ENCODE measurements at places on chromosomes 1 and 21. TPM values are rescaled to one million over a fixed set of nuclear protein-coding genes. Genes with fewer than 3 reads are reported as not detected.

DNA sequence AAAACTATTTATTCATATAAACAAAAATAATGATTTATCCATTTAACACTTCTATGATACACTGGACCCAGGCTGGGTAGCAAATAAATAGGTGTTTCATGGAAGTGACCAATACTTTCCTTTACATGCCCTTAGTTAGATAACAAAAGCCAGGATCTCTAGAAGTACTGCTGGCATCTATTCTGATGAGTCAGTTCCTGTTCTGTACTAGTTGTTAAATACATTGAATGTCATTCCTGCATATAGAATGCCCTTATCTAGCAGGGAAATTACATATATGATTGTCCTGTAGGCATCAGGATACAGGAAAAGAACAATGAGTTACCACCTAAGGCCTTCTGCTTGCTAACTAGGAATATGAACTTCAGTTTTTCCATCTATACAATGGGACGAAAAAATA lies 130.8 kb downstream of the HFM1 start:
- no peak for DNase-seq
- no peak overlapping the region for H3K27ac ChIP-seq
- H3K36me3 ChIP-seq: no peaks in the 10 kb centered on the region
- no peaks in the 10 kb centered on the region for H3K4me1 ChIP-seq
- no peak overlapping the region for H3K4me3 ChIP-seq
- peaks cover 16% of the 10 kb centered on the region for H3K27me3 ChIP-seq

USH2A gene
- not detected for total RNA-seq

INPP5B gene
- 23.8 TPM for total RNA-seq

GRCh38 chr1:156461781-156462647 lies 38.6 kb downstream of the MEF2D start:
- H3K4me3 ChIP-seq: no peak overlapping the region
- no peaks in the 10 kb centered on the region for H3K27me3 ChIP-seq
- DNase-seq: no peak
- H3K36me3 ChIP-seq: peaks cover 14% of the 10 kb centered on the region
- peaks cover 10% of the 10 kb centered on the region for H3K4me1 ChIP-seq

AGBL4 gene
- total RNA-seq: not detected

GRCh38 chr1:178725466-178726086 lies 532 bp downstream of the RALGPS2 start:
- H3K36me3 ChIP-seq: no peaks in the 10 kb centered on the region
- peak; percentile 77 for DNase-seq
- H3K27me3 ChIP-seq: peaks cover 15% of the 10 kb centered on the region
- H3K4me3 ChIP-seq: peak overlapping the region; percentile 86

CAPZB gene
- 291 TPM for total RNA-seq

MX2 gene
- total RNA-seq: 11.5 TPM

TFF2 gene
- total RNA-seq: not detected

SYPL2 gene
- not detected for total RNA-seq

DNA sequence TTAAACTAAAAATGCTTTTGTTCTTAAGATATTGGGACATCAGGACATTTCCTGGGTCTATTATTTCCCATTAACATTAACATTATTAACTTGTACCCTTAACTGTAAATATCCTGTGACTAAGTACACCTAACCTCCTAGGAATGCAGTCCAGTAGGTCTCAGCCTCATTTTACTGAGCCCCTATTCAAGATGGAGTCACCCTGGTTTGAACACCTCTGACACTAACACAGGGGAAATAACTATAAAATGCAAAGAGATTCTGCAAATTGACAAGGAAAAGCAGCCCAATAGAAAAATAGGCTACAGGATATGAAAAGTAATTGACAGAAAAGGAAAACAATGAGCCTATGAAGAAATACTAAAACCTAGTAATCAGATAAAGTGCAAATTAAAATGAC lies 11.6 kb upstream of the NCMAP start:
- peaks cover 35% of the 10 kb centered on the region for H3K4me1 ChIP-seq
- peaks cover 3% of the 10 kb centered on the region for H3K36me3 ChIP-seq
- DNase-seq: no peak
- peaks cover 16% of the 10 kb centered on the region for H3K27me3 ChIP-seq

DNA sequence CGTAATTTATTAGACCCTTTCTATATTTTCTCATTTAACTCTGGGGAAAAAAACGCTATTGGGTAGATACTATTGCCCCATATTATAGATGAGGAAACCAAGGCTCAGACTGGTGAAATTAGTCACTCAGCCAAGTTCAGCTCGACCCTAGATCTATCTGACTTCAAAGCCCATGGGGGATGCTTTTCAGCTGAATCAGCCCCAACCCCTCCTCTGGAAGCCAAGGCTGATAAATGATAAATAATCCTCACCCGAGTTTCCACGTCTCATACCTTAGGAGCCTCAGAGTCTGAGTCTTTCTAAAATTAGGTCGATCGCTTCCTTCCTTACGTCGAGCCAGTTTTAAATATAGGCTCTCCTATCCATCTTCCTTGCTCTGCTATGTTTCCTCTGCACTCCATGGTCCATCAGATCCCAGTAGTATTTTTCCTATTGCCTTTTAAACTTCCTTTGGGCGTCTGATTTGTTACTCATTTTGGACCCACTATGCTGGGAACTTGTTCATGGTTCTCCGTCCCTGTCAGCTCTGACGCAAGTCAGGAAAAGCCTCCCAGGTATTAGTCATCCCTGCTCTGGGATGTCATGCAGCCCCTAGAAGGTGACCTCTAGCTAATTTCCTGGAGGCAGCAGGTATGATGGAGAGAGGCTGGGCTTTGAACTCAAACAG lies 122.8 kb downstream of the PLPP3 start:
- H3K4me3 ChIP-seq: no peak overlapping the region
- H3K27me3 ChIP-seq: no peaks in the 10 kb centered on the region
- no peaks in the 10 kb centered on the region for H3K36me3 ChIP-seq
- H3K4me1 ChIP-seq: no peaks in the 10 kb centered on the region

DNA sequence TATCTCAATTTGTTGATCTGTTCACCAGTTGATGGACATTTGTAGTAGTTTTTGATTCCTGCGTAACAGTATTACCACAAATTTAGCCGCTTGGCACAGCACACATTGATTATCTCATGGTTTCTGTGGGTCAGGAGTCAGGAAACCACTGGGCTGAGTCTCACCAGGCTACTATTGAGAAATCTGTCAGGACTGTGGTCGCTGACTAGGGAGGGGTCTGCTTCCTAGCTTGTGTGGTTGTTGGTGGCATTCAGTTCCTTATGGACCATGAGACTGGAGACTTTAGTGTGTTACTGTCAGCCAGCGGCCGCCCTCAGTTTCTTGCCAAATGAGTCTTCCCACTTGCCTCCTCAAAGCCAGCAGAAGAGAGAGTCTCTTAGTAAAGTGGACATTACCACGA lies 9.8 kb downstream of the PEX14 start:
- H3K4me1 ChIP-seq: peaks cover 7% of the 10 kb centered on the region
- no peaks in the 10 kb centered on the region for H3K27me3 ChIP-seq
- DNase-seq: no peak
- H3K4me3 ChIP-seq: no peak overlapping the region
- peaks cover 14% of the 10 kb centered on the region for H3K36me3 ChIP-seq
